ENCODE measurements at places on chromosomes 13 and 19.

- no peak for DNase-seq
These were observed 33.3 kb upstream of the SPATA13 start for GRCh38 chr13:24127116-24127631.

DNA sequence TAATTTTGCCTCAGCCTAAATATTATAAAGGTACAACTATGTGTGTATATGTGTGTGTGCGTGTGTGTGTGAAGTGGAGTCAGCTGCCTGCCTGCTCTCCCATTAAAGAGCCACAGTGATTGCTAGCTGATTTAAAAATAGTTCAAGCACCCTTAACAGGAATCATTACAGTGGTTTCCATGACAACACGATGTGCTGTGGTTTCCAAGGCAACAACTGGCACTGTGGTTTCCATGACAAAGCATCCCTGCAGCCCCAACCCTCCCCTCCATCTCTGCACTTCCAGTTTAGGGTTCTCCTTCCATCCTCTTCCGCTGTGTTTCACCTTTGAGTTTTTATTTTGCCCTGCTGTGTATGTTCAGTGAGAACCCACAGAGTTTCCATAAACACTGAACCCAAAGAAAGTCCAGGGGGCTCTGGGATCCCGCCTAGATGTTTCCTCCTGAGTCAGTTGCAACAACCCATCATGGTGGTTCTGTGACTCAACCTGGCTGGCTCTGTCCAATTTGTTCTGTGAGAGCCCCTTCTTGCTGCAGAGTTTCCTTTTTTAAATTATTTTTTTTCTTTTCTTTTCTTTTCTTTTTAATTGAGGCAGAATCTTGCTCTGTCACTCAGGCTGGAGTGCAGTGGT, 7.1 kb upstream of the PNMA8A start:
- no peak for DNase-seq

GRCh38 chr19:1177322-1178114, 3.5 kb upstream of the SBNO2 start:
- DNase-seq: no peak

- no peak for DNase-seq
These were observed 645.9 kb downstream of the GPC5 start for GRCh38 chr13:92044351-92044750.

Measured in T-helper 1 cell (primary cell).